ENCODE measurements at places on chromosomes 12 and 14.

GRCh38 chr14:91893007-91893406, 25.7 kb upstream of the TC2N start:
- peak overlapping the region; percentile 80 for H3K27ac ChIP-seq
- peaks cover 70% of the 10 kb centered on the region for H3K4me1 ChIP-seq
- no peaks in the 10 kb centered on the region for H3K27me3 ChIP-seq
- peaks cover 3% of the 10 kb centered on the region for H3K36me3 ChIP-seq
- H3K4me3 ChIP-seq, result no peak overlapping the region

DNA sequence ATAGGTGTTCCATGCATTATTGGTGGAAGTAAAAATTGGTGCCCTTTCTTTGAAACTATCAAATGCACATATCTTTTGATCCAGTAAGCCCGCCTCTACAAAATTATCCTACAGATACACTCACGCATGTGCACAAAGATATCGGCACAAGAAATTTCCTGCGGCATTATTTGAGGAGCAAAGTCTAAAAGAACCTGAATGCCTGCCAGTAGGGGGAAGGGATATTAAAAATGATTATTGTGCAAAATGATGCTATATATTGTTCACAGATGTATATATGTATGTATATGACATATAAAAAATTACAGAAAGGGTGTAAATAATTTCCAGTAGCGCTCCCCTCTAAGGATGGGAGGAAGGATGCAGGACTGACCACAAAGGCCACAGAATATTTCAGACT, 24.7 kb upstream of the ADIPOR2 start:
- H3K27ac ChIP-seq, result no peak overlapping the region
- DNase-seq, result no peak
- H3K27me3 ChIP-seq, result peaks cover 8% of the 10 kb centered on the region
- peaks cover 7% of the 10 kb centered on the region for H3K4me1 ChIP-seq
- no peaks in the 10 kb centered on the region for H3K36me3 ChIP-seq

- peaks cover 4% of the 10 kb centered on the region for H3K4me1 ChIP-seq
- no peaks in the 10 kb centered on the region for H3K27me3 ChIP-seq
- no peaks in the 10 kb centered on the region for H3K36me3 ChIP-seq
- H3K4me3 ChIP-seq, result no peak overlapping the region
- peak; percentile 69 for DNase-seq
Observed at GRCh38 chr12:96422192-96422591, 22.0 kb upstream of the CDK17 start.

DNA sequence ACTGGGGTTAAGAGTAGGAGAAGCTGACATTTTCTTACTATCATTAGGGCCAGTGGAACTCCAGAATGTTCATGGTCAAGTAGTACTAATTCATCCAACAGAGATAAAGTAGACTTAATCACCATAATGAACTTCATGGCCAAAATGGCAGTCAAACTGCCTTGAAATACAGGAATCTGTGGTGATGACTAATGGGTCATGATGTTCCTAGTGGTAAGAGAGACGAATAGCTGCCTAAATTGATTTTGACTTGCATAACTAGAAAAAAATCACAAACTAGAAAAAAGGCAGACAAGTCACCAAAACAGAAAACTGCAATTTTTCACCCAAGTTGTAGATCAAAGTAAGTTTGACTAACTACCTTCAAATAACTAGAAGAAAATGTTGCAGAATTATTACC, 138.5 kb downstream of the MGAT4C start:
- H3K36me3 ChIP-seq, result no peaks in the 10 kb centered on the region
- no peaks in the 10 kb centered on the region for H3K27me3 ChIP-seq
- DNase-seq, result no peak
- H3K4me3 ChIP-seq, result no peak overlapping the region
- no peak overlapping the region for H3K27ac ChIP-seq
- no peaks in the 10 kb centered on the region for H3K4me1 ChIP-seq

DNA sequence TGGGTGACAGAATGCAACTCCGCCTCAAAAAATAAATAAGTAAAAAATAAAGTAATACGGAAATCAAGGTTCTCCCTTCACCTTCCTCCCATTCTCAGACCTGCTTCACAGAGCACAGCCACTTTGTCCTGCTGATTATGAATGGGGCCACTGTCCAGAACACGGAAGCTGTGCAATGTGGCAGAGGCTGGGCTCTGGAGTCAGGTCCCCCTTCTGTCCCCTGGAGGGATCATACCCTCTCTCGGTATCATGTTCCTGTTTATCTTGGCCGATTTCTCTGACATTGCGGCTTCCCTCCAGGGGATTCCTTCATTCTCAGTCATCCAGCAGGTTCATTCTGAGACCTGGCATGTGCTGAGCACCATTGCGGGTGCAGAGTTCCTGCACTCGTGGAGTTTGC, 11.3 kb downstream of the PPP2R5C start:
- H3K36me3 ChIP-seq, result no peaks in the 10 kb centered on the region
- DNase-seq, result no peak
- H3K4me1 ChIP-seq, result peaks cover 43% of the 10 kb centered on the region
- H3K27me3 ChIP-seq, result no peaks in the 10 kb centered on the region
- H3K27ac ChIP-seq, result no peak overlapping the region

Measured in muscle of leg (tissue), 16 donors.